GM12865 (cell line): ENCODE measurements at places on chromosomes 7 and 10.

DNA sequence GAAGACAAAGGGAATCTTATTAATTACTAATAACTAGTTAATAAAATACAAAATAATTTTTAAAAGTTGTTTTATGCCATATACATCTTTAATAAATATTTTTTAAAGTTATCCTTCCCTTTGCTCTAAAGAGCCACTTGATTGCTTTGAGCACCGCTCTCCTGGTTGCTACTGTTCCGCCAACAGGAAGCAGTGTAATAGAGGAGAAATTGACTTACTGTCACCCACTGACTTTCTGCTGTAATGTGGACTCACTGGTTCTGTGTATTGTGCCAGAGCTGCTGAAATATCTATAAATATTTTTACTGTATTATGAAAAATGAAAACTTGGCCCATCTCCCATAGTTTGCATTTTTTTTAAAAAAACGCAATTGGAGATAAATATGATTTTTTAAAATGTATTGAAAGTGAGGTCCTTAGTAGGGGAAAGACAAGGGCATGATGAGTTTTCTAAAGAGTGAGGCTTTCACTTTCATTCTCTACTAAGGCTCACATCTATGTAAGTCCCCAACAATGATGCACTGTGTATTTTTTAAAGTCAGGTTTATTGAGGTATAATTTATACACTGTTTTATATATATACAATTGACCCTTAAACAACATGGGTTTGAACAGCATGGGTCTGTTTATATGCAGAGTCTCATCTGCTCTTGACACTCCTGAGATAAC, 100.5 kb downstream of the NPY start:
- peak; percentile 40 for DNase-seq

- DNase-seq, result peak; percentile 42
Observed at GRCh38 chr10:123926401-123927264, 35.0 kb upstream of the CPXM2 start.

- no peak for DNase-seq
Observed at GRCh38 chr10:19449860-19450259, 366.4 kb upstream of the PLXDC2 start.

- DNase-seq, result peak; percentile 9
Observed at GRCh38 chr10:86287966-86288579, 78.5 kb downstream of the GRID1 start.

GRCh38 chr7:2688409-2689342, 674 bp downstream of the AMZ1 start:
- DNase-seq, result peak; percentile 91
